ENCODE measurements at places on chromosomes 4 and X.

DNA sequence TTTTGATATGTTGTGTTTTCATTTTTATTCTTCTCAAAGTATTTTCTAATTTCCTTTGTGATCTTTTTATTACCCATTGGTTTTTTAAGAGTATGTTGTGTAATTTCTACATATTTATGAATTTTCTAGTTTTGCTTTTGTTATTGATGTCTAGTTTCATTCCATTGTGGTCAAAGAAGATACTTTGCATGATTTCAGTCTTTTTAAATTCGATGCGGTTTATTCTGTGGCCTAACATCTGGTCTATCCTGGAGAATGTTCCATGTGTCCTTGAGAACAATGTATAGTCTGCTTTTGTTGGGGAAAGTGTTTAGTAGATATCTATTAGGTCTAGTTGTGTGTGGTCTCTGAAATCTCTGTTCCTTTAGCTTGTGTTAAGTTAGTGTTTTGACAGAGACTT, 46.2 kb downstream of the PPEF1 start:
- no peak overlapping the region for H3K27ac ChIP-seq
- H3K4me1 ChIP-seq = no peaks in the 10 kb centered on the region
- H3K4me3 ChIP-seq = no peak overlapping the region
- no peaks in the 10 kb centered on the region for H3K27me3 ChIP-seq
- DNase-seq = no peak
- H3K36me3 ChIP-seq = no peaks in the 10 kb centered on the region

- H3K27me3 ChIP-seq = no peaks in the 10 kb centered on the region
- no peak for DNase-seq
- peak overlapping the region; percentile 25 for H3K4me3 ChIP-seq
- no peaks in the 10 kb centered on the region for H3K4me1 ChIP-seq
These were observed 11.3 kb downstream of the PNCK start for GRCh38 chrX:153662266-153662665.

DNA sequence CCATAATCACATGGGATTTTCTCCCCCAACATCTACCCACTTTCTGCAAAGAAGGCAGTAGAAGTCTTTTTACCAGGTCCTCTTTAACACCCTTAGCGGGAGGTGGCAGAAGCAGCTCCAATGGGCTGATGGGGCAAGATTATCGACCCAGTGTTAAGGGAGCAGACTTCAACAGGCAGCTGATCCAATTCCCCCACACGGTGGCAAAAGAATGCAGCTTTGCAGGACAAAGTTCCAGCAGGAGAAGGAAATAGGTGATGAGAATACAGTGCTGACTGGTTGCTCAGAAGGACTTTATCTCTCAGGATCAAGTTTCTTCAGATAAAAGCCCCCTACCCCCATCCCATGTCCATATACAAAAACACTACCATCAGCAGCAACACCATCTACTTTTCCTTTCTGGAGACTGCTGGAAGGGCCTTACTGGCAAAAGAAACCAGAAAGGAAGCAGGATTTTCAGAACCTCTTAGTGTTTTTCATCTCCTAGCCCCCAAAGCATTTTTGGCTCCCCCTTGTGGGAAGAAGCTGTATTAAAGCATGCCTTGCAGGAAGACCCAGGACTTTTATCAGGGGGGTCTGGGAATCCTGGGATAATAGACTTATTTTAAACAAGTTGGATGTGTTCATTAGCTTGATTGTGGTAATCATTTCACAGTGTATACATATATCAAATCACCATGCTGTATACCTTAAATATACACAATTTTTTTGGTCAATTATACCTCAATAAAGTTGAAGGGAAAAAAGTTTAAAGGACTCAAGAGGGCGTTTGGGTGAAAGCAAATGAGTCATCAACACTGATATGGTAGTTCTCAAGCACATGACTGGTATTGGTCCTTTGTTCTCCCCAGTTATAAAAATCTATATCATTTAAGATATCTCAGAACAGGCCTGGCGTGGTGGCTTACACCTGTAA, 146.4 kb downstream of the GPC3 start:
- no peak for DNase-seq
- no peaks in the 10 kb centered on the region for H3K27me3 ChIP-seq
- no peaks in the 10 kb centered on the region for H3K4me1 ChIP-seq
- H3K27ac ChIP-seq = no peak overlapping the region
- H3K36me3 ChIP-seq = no peaks in the 10 kb centered on the region
- no peak overlapping the region for H3K4me3 ChIP-seq

- DNase-seq = no peak
- H3K4me3 ChIP-seq = no peak overlapping the region
- no peaks in the 10 kb centered on the region for H3K36me3 ChIP-seq
- H3K27ac ChIP-seq = no peak overlapping the region
- H3K27me3 ChIP-seq = no peaks in the 10 kb centered on the region
These were observed 63.8 kb upstream of the MTM1 start for GRCh38 chrX:150504397-150505182.

GRCh38 chrX:153723351-153724251, 586 bp downstream of the BCAP31 start:
- H3K4me3 ChIP-seq = peak overlapping the region; percentile 56
- no peaks in the 10 kb centered on the region for H3K27me3 ChIP-seq
- DNase-seq = peak; percentile 21

- H3K4me1 ChIP-seq = no peaks in the 10 kb centered on the region
- no peaks in the 10 kb centered on the region for H3K27me3 ChIP-seq
- no peak for DNase-seq
- H3K27ac ChIP-seq = no peak overlapping the region
- no peak overlapping the region for H3K4me3 ChIP-seq
These were observed 345.5 kb upstream of the FSTL5 start for GRCh38 chr4:162509333-162509732.

- no peak overlapping the region for H3K4me3 ChIP-seq
- no peak for DNase-seq
- H3K4me1 ChIP-seq = no peaks in the 10 kb centered on the region
- H3K27ac ChIP-seq = no peak overlapping the region
- no peaks in the 10 kb centered on the region for H3K36me3 ChIP-seq
These were observed 33.1 kb downstream of the FTHL17 start for GRCh38 chrX:31038575-31039326.

GRCh38 chr4:106503116-106504050, 134.8 kb upstream of the GIMD1 start:
- H3K4me3 ChIP-seq = no peak overlapping the region
- no peak for DNase-seq
- no peaks in the 10 kb centered on the region for H3K4me1 ChIP-seq

- H3K27me3 ChIP-seq = no peaks in the 10 kb centered on the region
- no peak for DNase-seq
- no peak overlapping the region for H3K27ac ChIP-seq
- H3K36me3 ChIP-seq = no peaks in the 10 kb centered on the region
- H3K4me1 ChIP-seq = no peaks in the 10 kb centered on the region
These were observed 259.4 kb upstream of the CENPE start for GRCh38 chr4:103457566-103457965.

DNA sequence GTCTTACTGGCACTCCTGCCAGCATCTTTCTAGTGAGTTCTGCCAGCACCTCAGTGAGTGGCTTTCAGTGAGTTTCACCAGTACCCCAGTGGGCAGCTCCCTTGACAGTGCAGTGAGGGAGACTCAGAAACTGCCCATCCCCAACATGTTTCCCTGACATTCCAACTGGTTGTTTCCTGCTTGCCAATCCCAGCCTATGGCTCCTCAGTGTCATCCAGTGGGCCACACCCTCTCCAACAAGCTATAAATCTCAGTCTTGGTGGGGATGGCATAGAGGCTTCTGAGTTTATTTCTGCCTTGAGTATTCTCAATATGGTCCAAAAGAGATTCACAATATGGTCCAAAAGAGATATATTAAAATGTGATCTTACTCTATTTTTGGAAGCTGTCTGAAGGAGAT, 461.2 kb upstream of the NR3C2 start:
- no peaks in the 10 kb centered on the region for H3K4me1 ChIP-seq
- DNase-seq = no peak
- no peak overlapping the region for H3K27ac ChIP-seq
- H3K4me3 ChIP-seq = no peak overlapping the region
- no peaks in the 10 kb centered on the region for H3K27me3 ChIP-seq

DNA sequence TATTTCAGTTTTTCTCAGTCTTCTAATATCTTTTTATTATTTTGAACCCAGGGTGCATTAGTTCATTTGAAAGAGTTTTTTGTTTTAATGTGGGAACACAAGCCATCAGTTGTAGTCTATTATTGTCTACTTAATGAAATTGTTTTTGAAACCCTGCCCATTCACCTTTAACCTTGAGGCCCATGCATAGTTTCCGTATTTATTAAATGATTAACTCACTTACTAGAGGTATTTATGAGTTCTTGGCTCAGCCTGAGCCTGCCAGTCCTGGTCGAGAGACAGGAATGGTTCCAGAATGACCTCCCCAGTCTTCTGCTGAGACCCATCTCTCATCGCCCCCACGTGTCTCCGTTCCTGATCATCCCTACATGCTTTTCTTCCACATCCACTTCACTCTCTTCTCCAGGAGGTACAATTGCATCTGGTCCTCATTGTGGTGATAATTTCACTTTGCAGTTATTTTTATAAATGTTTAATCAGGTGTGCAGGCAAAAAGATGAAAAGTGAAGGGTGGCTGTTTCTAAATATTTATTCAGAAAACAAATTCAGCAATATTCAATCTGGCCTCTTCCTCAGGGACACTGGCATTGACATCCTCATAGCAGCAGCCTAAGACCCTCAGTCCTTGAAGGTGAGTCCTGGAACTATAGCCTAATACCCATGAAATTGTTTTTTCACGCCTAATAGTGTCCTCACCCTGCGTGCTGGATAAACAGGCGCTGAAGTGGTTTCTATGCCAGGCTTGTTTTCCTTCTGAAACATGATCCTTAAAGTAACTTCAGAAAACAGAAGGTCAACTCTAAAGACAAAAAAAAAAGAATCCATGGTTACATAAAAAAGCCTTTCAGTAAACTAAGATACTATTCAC, 112.8 kb downstream of the KDR start:
- no peak overlapping the region for H3K4me3 ChIP-seq
- no peaks in the 10 kb centered on the region for H3K4me1 ChIP-seq
- H3K36me3 ChIP-seq = no peaks in the 10 kb centered on the region
- H3K27me3 ChIP-seq = no peaks in the 10 kb centered on the region
- DNase-seq = no peak

DNA sequence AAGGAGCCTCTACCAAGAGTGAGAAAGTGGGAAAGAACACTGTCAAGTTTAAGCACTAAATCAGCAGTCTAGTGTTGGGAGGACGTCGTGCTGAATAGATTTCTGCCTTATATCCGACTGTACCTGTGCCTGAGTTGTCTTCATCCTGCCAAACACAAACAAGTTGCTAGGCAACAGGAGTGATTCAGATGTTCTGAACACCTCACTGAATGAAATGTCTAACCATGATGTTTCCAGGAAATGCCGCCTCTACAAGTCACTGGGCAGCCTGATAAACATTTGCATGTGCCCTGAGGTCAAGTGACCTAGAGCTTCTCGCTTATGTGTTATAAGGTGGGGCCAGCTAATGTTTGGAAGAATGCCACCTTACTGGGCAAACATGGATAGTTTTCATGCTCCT, 37.9 kb downstream of the SGMS2 start:
- no peaks in the 10 kb centered on the region for H3K4me1 ChIP-seq
- no peak overlapping the region for H3K27ac ChIP-seq
- H3K36me3 ChIP-seq = no peaks in the 10 kb centered on the region
- H3K27me3 ChIP-seq = no peaks in the 10 kb centered on the region

GRCh38 chrX:136147976-136148375, 643 bp downstream of the FHL1 start:
- H3K27me3 ChIP-seq = no peaks in the 10 kb centered on the region
- H3K36me3 ChIP-seq = no peaks in the 10 kb centered on the region
- no peaks in the 10 kb centered on the region for H3K4me1 ChIP-seq
- peak overlapping the region; percentile 46 for H3K4me3 ChIP-seq
